ENCODE measurements at places on chromosomes 7 and 10.

- DNase-seq = no peak
Measured at GRCh38 chr7:777728-778078, 50.6 kb upstream of the PRKAR1B start.

GRCh38 chr10:20858292-20859124 is 38.6 kb downstream of the NEBL start:
- DNase-seq = no peak

DNA sequence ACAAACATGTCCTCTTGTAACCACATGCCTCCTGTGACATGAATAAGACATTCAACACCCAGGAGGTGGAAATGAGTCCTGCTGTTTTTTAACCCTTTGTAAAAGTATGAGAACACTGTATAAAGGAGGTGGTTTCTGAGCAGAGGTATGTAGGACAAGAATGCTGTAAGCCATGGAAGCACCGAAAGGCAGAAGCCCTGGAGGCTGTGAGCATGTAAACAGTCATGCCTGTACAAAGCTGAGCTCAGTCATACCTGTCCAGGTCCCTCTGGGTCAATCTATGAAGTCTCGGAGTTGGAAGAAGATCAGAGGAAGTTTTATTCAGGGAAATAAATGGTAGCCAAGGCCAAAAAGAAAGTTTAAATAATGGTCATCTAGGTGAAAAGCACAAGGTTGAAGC is 34.7 kb upstream of the XPNPEP1 start:
- no peak for DNase-seq

DNA sequence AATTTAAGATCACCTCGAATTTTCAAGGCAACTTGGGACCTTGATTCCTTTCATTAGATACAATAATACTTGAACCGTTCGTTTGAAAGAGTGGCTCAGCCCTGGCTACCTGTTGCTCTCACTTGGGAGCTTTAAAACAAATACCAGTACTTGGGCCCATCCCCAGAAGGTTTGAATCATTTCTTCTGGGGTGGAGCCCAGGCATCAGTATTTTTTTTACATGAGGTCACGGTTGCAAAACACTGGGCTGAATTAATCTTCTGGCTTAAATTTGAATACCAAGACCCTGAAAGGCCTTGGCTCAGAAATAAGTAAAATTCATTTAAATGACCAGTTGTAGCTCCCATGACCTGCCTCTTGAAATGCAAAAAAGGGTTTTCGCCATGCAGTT is 214.9 kb downstream of the CREB5 start:
- no peak for DNase-seq

All from activated T-cell treated with anti-CD3 and anti-CD28 coated beads for 4 hours (primary cell).